ENCODE measurements at places on chromosomes 4 and X.

- DNase-seq: no peak
Measured at GRCh38 chr4:102493794-102494193, 7.4 kb upstream of the NFKB1 start.

DNA sequence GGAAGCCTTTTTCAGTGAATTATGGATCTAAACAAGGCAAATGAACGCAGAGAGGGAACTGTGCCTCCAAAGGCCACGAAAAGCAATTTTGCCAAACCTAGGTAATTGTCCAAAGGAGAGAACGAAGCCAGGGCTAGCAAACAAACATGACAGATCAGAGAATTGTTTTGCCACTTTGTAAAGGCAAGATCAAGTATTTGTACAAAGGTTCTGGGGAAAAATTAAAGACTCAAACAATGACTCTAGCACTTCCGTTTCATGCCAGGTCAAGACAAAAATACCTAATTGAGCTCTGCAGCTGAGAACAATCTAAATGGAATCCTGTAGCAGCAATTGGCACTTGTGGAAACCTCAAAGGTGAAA lies 8.5 kb downstream of the RBM47 start:
- DNase-seq: no peak

GRCh38 chrX:143336261-143336660 lies 181.0 kb downstream of the SPANXN3 start:
- DNase-seq: no peak

- no peak for DNase-seq
Measured at GRCh38 chr4:65050786-65051185, 619.5 kb downstream of the EPHA5 start.

DNA sequence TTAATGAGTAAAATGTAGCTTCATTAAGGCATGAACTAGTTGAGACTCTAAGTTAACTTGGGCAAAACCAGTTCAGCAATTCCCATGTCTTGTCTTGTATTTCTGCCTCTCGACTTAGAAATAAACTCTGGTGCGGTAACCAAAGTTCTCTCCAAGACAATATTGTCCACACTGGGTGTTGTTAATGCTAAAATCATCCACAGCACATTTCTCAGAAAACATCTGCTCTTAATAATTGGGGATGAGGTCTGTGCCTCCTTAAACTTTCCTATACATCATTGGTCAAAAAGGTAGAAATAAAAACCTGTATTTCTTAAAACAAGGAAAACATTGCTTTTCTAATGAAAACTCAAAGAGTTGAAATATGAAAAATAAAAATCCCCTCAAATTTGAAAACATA lies 32.9 kb upstream of the MID1 start:
- no peak for DNase-seq

DNA sequence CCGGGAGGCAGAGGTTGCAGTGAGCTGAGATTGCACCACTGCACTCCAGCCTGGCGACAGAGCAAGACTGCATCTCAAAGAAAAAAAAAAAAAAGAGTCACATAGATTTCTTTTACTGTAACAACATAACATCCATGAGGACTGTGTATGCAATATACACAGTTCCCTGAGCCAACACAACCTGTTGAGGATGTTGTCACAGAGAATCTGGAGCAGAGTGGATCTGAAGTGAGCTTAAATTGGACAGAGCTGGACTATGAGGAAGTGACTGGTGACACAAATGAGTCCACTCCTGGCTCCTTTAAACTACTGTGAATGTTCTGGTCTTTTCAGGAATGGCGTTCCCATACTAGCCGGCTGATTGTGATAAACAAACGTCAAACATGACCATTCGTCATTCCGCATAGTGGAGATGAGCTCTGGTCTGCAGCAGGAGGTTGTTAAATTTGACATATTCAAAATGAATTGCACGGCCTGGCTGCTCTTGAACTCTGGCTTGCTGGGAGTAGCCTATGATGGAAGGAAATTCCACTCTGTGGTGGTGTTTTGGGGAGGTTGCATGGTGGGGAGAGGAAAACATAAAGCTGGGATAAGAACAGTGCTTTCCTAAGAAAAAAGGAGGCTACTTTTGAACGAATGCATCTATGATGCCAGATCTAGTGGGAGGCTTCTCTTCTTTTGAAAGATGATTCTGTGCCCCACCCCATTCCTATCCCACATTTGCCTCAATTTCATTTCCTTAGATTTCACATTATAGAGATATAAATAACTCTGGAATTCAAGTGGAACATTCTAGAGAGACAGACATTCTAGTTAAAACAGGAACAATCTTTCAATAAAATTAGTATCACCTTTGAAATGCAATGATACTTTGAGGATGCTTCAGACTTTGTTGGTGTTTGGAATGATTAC lies 149.5 kb downstream of the SHROOM3 start:
- DNase-seq: no peak

DNA sequence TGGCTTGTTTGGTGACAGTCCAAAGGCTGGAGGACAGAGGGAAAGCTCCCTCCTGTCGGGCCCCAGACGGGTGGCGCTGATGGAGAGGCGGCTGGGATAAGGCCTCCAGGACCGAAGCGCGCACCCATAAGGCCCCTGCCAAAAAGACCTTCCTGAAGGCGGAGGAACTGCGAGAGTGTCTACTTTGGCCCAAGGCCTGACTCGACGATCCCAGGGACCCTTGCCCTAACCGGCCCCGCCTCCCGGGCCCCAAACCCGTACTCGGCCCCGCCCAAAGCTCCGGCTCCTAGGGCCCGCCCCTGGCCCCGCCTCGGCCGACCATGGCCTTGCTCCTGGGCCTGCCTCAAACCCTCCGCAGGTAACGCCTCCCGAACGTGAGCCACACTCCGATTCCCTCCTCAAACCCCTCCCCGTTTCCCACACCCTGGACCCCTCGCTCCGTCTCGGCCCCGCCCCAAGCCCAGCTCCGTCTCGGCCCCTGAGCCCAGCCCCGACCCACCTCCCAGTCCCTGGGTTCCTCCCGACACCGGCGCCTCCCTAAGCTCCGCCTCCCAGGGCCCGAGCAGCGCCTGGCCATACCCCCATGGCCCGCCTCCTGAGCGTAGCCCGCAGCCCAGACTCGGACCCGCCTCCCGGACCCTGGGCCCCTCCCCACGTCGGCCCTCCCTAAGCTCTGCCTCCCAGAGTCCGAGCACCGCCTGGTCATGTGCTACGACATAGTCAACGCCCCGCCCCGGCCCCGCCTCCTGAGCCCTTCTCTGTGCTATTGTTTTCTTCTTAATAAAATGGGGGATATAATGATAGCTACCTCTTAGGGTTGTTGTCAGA lies 90.0 kb upstream of the DRD5 start:
- peak; percentile 75 for DNase-seq

- no peak for DNase-seq
Measured at GRCh38 chrX:123184866-123185276, 793 bp downstream of the GRIA3 start.

DNA sequence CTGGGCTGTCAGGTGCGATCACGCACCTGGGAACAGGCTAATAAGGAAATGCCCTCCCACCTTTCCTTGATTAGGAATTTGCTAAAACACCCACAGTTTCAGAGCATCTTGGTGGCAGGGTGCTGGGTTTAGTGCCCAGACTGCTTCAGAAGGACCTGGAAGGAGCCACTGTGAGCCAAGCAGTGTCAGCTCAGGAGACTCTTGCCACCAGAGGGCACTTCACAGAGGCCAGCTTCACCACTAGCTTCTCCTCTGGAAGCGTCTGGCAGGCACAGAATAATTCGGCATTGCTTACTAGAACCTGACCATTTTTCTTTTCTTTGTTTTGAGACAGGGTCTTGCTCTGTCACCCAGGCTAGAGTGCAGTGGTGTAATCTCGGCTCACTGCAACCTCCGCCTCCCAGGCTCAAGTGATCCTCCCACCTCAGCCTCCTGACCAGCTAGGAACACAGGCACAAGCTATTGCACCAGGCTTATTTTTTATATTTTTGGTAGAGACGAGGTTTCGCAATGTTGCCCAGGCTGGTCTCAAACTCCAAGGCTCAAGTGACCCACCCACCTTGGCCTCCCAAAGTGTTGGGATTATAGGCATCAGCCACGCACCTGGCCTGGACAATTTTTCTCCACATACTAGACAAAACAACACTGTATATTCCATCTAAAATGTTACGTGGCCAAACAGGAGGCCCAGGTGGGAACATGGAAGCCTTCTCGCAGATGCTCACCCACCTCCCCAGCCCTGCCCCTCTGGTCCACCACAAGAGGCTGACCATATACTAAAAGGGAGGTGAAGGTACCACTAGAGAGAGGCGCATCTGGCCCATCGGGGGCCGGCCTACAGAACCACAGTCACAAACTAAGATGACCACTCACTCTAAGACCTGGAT lies 14.1 kb downstream of the NOP14 start:
- no peak for DNase-seq

- no peak for DNase-seq
Measured at GRCh38 chrX:18620349-18620748, 51.6 kb downstream of the RS1 start.

- no peak for DNase-seq
Measured at GRCh38 chr4:141642711-141643110, 6.3 kb downstream of the IL15 start.

GRCh38 chr4:158962393-158962792 lies 140.5 kb upstream of the RAPGEF2 start:
- no peak for DNase-seq

- DNase-seq: no peak
Measured at GRCh38 chr4:35604724-35605123, 639.6 kb downstream of the ARAP2 start.

DNA sequence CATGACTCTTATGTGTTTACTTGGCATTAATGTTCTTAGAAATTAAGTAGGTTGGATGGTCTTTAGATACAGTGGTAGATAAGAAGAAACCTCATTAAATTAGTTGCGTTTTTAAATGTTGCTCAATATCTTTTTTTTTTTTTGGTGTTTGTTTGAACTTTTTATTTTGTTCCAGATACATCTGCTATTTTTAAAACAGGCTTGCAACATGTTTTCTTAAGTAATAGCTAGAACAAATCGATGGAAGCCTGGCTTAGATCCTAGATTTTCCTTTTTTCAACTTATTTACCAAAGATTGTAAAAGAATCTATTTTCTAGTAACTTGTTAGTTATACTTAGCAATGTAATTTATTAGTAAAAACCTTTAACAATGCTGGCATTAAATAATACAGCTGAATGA lies 9.3 kb downstream of the CNKSR2 start:
- no peak for DNase-seq

GRCh38 chrX:8049827-8050226 lies 121.2 kb downstream of the VCX2 start:
- DNase-seq: no peak

DNA sequence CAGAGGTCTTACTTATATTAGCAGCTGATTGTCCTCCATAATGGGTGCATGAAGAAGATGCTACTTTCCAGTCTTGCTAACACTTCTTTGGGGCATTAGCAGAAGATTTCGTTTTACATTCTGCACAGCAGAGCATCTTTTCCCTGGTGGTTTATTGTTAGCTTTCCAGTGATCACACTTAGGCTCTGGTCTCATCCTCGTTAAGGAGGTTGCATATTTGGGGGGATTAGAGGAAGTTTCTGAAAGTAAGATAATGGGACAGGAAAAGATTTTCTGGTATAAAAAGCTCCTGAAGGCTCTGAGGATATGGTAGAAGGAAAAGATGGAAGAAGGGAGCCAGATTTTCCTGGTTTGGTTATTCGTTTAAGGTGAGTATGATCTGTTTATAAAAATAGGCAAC lies 134.1 kb downstream of the GATB start:
- no peak for DNase-seq

GRCh38 chr4:74433043-74433442 lies 11.9 kb upstream of the AREG start:
- DNase-seq: no peak
